ENCODE measurements at places on chromosomes 6 and 20. TPM values are rescaled to one million over a fixed set of nuclear protein-coding genes. Genes with fewer than 3 reads are reported as not detected.
A peak's percentile ranks its signal among the peaks of the same experiment; 100 is the strongest.

KIAA0408 gene
- total RNA-seq = 3.1 TPM

C6orf58 gene
- total RNA-seq = not detected

MYCT1 gene
- total RNA-seq = not detected

PREP gene
- total RNA-seq = 41.5 TPM

FAM217A gene
- not detected for total RNA-seq

ANKS1A gene
- total RNA-seq = 8.1 TPM

TFAP2D gene
- total RNA-seq = not detected

GRCh38 chr6:128725271-128726233 lies 157.4 kb upstream of the LAMA2 start:
- no peak for DNase-seq

DNA sequence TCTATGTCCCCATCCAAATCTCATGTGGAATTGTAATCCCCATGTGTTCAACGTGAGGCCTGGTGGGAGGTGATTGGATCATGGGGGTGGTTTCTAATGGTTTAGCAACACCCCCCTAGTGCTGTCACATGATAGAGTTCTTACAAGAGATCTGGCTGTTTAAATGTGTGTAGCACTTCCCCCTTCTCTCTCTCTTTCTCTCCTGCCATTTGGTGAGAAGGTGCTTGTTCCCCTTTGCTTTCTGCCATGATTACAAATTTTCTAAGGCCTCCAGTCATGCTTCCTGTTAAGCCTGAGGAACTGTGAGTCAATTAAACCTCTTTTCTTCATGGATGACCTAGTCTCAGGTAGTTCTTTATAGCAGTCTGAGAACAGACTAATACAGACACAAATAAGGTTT lies 165.4 kb downstream of the OGFRL1 start:
- no peak for DNase-seq

GRCh38 chr20:5395932-5396727 lies 79.4 kb upstream of the PROKR2 start:
- DNase-seq = no peak

DNA sequence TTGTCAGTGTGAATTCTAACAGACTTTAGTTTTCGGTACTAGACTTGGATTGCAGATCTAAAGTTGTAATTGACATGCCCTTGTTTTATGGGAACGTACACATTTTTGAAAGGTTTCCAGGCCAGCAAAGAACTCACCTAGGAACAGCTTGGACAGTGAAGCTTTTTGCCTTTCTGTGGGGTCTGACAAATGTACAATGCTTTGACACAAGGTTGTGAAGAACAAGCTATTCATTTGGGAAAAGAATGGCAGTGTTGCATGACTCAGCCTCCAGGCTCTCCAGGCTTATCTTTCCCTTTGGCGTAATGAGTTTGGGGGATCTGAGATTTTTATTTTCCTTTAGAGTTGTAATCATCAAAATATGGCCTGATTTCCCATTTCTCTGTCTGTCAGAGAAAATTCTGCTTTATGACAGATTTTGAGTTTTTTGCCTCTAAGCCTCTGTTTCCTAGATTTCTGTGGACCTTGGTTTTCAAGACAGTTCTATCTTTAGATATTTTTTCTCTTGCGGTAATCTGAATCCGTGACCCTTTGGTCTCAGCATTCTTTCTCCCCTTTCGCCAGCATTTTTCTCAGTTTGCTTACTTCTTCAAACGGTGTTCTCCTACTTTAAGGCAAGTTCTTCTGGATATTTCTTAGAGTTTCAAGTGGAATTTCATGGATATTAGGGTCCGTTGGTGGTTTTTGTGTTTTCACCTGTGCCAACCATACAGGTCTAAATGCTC lies 221.0 kb downstream of the ADGB start:
- DNase-seq = no peak

- no peak for DNase-seq
Measured at GRCh38 chr6:44045672-44046015, 81.6 kb downstream of the MRPL14 start.

DNA sequence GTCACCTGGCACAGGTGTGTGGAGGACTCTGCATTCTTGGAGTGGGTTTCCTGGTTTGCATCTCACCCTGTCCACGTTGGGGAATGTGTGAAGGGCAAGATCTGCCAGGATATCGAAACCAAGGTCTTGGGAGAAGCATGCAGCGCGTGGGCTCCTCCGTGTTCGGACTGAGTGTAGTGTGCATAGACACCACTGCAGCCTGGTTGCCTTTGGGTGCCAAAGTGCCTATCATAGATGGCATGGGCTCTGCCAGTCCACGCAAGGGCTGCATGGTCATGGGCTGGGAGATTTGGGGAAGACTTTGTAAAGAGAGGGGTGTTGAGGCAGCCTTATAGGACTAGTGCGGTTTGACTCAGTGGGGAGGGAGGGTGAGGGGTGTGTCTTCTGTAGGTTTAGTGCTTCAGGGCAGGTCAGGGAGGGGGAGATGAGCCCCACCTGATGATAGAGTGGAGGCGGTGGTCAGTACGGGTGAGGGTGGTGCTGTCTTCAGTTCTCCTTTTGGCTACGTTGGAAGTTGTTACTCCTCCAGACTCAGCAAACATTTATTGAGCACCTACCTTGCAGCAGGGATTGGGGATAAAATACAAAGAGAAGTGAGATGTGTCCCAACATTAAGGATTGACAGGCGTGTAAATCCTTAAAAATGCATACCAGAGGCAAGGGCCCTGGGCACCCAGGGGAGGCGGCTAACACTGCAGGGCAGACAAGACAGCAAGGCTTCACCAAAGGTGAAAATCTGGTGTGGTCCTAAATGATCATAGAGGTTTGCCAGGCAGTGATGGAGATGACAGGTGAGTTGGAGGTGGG lies 28.3 kb downstream of the DUSP22 start:
- no peak for DNase-seq

DNA sequence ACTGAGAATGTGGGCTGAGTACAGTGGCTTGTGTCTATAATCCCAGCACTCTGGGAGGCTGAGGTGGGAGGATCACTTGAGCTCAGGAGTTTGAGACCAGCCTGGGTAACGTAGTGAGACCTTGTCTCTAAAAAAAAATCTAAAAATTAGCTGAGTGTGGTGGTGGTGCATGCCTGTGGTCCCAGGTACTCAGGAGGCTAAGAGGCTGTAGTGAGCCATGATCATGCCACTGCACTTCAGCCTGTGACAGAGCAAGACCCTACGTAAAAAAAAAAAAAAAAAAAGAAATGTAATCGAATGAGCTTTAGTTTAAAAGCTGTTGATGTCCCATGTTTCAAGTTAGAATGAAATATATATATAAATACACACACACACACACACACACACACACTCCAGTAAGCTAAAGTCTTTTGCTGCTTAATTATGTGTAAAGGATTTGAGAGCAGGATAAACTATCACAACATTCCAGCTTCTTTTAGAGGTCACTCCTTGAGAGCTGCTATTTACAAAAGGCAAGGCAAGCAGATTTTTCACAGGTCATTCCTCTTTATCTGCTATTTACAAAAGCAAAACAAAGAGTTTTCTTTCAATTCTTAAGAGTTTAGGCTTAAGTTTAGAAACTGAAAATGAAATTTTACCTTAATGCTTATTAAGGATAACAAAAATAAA lies 4.7 kb upstream of the MICAL1 start:
- DNase-seq = no peak

DNA sequence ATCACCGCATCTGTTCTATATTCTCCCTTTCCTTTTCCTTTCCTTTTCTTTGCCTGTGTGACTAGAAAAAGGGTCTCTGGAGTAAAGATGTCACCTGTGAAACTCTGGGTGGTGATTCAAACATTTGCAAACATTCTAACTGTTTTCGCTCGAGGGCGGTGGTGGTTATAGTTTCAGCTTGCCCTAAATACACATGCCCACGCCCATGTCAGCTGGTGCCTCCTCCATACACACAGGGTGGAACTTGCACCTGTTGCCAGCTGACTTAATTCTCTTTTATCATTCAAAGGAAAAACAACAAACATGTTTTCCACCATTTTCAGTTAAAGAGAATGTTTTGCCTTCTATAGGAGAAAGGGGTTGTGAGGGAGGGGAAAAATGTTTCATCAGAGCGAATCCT lies 381.9 kb upstream of the ARID1B start:
- DNase-seq = no peak

GRCh38 chr6:118770112-118770788 lies 118.9 kb upstream of the CEP85L start:
- DNase-seq = no peak

DNA sequence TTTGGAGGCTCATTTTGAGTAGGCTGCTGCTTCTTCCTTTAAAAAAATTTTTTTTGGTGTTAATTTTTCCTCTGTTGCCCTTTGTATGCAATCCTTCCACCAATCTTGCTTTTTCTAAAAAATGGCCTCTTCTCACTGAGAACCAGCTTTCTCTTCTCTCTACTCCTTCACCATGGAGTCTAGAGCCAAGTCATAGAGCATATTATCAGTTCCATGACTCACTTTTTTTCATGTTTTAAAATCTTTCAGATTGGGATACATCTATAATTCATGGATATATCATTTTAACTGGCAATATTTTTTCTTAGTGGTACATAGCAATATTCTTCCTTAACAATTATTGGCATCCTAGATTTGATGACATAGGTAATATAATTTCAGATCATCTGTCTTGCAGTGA lies 62.7 kb downstream of the SLX4IP start:
- no peak for DNase-seq

DNA sequence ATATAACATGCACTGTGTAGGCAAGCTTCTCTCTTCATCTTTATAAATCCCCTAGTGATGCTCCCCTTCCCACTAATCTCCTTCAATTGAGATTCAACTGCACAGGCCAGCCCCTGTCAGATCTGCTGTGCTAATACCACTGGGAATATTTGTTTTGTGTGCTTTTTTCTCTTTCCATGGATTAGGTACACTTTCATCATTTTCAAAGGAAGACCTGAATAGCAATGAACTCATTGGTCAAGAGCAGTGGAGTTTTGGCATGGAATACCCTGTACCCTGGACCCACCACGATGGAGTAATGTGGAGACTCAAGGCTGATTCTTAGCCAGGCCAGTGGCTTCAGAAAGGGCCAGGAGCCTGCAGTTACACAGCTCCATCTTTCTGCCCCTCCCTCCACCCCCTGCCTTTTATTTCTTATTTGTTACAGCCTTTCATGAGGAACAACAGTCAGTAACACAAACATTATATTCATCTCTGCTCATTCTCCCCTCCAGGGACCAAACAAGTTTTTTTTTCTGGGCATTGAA lies 75.4 kb upstream of the KCNG1 start:
- no peak for DNase-seq

GRCh38 chr20:49595811-49596561 lies 28.0 kb upstream of the PTGIS start:
- peak; percentile 65 for DNase-seq

- DNase-seq = no peak
Measured at GRCh38 chr6:24673625-24674024, 6.7 kb downstream of the ACOT13 start.

- DNase-seq = no peak
Measured at GRCh38 chr20:24768201-24768636, 180.8 kb upstream of the CST7 start.

- no peak for DNase-seq
Measured at GRCh38 chr6:76326871-76327270, 254.4 kb upstream of the IMPG1 start.

DNA sequence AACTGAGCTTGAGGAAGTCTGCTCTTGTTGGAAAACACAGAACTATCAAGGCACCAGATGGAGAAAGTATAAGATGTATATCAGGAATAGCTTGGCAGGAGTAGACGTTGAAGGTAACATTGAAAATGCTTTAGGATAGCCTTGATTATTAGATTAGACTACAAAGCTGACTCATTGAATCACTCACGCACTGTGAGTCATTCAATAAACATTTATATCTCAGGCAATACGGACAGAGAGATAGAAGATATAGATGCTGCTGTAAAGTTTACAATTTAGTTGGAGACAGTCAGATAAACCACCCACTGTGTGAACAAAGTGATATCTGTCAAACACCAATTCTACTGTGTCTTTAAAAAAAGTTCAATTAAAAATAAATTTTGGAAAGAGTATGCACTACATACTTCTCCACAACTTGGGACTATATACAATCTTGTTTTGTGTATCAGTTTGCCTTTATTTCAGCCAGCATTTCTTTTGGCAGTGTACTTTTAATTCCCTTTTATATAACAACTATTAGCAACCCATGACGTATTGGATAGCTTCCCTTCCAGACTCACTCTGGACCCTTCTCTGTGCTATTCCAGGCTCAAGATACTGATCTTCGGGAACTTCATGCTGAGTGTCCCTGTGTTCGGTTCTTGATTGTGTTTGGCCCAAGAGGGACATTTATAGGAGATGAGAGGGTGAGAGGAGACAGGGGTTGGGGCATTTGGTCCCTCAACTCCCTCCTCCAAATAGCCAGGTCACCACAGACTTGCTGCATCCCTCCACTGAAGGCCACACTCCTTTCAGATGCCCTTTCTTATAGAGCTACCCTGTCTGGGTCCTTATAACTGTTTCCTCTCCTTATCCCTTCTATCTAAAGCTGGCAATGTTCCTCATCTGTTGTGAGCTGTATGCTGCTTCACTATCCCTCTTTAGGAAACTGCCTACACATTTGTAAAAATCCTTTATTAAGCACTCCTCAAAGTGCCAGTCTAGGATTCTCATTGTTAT lies 176.6 kb upstream of the PTPRK start:
- no peak for DNase-seq

- no peak for DNase-seq
Measured at GRCh38 chr20:55205665-55206064, 730.3 kb downstream of the DOK5 start.

DNA sequence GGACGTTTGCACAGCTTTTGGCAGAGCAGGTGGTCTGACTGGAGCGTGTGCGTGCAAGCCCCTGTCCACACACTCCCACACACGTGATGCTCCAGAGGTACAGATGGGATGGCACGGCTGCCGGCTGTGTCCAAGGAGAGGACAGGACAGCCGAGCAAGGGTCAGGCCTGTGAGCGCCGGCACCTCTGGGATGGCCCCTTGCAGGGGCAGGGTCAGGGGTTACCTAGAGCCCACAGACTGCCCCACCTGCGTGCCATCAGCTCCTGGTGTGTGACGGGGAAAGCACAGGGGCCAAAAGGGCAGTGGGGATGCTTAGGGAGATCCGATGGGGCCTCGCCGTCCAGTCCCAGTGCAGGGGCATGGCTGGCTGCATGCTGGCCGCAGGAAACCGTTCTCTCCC lies 189.7 kb downstream of the TAF4 start:
- no peak for DNase-seq

Measured in activated naive CD8-positive, alpha-beta T cell treated with anti-CD3 and anti-CD28 coated beads, Interleukin-2, amount 10 ng/mL, durations not matched to agents 7 days and 5 days (primary cell).